ENCODE measurements at places on chromosomes 4 and X. TPM values are rescaled to one million over a fixed set of nuclear protein-coding genes. Genes with fewer than 3 reads are reported as not detected.

IQCM gene
- not detected for total RNA-seq

COL25A1 gene
- 0.36 TPM for total RNA-seq

PSAPL1 gene
- not detected for total RNA-seq

NPFFR2 gene
- total RNA-seq: not detected

PLA2G12A gene
- 23.2 TPM for total RNA-seq

TCEAL2 gene
- 27.5 TPM for total RNA-seq

EMCN gene
- 6.9 TPM for total RNA-seq

DNA sequence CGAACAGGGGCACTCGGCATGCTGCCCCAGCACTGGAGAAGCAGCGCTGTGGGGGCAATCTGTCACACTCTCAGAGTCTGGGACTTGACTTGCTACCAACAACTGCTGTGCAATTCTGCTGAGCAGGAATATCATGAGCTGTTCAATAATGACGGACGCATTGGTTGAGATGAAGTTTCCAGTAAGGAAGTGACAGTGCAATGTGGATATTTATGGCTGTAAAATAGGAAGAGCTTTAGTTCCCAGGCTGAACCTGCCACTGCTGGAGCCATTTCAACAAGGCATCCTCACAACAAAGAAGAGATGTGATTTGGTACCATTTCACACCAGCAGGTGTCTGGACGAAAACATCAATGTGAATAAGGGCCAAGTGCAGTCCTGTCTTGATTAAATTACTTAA lies 24.2 kb downstream of the CHST7 start:
- no peaks in the 10 kb centered on the region for H3K4me1 ChIP-seq
- no peak overlapping the region for H3K4me3 ChIP-seq
- no peaks in the 10 kb centered on the region for H3K36me3 ChIP-seq
- no peak for DNase-seq
- H3K27ac ChIP-seq: no peak overlapping the region
- no peaks in the 10 kb centered on the region for H3K27me3 ChIP-seq

DNA sequence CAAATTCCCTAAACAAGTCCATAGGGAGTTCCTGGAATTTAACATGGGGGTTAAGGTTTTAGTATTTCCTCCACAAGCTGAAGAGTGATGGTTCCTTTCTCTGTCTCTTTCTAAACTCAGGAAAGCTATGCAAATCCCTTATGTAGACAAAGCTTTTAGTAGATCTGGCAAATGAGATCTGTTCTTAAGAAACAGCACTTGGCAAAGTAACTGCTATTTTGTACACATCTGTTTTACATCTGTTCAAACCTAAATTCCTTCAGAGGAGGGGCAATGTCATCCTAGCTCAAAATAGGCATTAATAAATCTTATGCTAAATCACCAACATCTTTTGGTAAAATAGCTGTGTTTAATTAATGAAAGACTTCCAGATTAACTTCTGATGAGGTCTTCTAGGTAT lies 137.8 kb upstream of the TBC1D9 start:
- no peak for DNase-seq
- H3K4me1 ChIP-seq: no peaks in the 10 kb centered on the region
- H3K36me3 ChIP-seq: no peaks in the 10 kb centered on the region
- H3K4me3 ChIP-seq: no peak overlapping the region
- H3K27me3 ChIP-seq: no peaks in the 10 kb centered on the region

- DNase-seq: no peak
- H3K27ac ChIP-seq: no peak overlapping the region
- peaks cover 5% of the 10 kb centered on the region for H3K4me1 ChIP-seq
- no peaks in the 10 kb centered on the region for H3K36me3 ChIP-seq
- H3K27me3 ChIP-seq: no peaks in the 10 kb centered on the region
- H3K4me3 ChIP-seq: no peak overlapping the region
These were observed 151.8 kb downstream of the TSPAN5 start for GRCh38 chr4:98506462-98507132.

DNA sequence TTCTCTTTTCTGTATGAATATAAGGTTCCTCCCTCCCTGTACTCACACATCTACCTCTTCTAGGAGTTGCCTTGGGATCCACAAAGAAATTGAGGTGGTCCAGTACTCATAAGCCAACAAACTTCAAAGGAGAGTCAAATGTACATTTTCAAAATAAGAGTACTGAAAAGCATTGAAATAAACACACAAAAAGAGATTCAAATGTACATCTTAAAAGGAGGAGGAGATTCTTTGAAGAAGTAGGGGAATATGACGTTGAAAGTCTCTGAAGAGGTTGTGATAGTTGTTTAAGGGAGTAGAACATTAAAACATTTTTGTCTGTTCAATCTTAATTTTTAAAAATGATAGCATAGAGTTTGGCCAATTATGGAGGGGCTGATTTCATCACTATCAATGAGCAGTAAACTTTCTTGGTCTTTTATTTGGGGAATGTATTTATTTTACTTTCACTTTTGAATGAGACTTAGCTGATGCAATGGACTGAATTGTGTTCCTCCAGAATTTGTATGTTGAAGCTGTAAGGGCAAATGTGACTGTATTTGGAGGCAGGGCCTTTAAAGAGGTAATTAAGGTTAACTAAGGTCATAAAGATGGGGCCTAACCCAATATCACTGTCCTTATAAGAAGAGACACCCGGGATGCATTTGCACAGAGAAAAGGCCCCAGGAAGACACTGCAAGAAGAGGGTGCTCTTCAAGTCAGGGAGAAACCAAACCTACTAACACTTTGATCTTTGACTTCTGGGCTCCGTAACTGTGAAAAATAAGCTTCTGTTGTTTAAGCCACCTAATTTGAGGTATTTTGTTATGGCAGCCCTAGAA lies 226.3 kb upstream of the PGRMC2 start:
- no peaks in the 10 kb centered on the region for H3K4me1 ChIP-seq
- no peak overlapping the region for H3K4me3 ChIP-seq
- no peak for DNase-seq

DNA sequence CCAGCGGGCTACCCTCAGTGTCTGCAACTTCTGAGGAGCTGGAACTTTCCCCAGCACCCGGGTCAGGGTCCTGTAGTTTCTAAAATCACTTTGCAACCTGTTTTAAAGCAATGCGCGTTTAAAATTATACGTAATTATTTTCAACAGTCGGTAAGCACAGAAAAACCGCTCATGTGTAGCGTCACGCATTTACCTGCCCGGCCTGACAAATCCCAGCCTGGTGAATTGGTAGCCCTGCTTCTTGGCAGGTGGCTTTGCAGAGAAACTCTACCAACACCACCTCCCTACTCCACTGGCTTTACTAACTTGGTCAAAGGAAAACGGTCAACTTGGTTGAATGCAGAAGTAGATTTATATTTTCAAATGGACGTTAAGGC lies 640 bp downstream of the BANK1 start:
- DNase-seq: no peak
- H3K4me3 ChIP-seq: peak overlapping the region; percentile 33
- no peaks in the 10 kb centered on the region for H3K36me3 ChIP-seq
- H3K27me3 ChIP-seq: peaks cover 8% of the 10 kb centered on the region
- H3K4me1 ChIP-seq: no peaks in the 10 kb centered on the region
- no peak overlapping the region for H3K27ac ChIP-seq

GRCh38 chr4:126361287-126361686 lies 1046.5 kb downstream of the FAT4 start:
- no peaks in the 10 kb centered on the region for H3K27me3 ChIP-seq
- DNase-seq: no peak
- no peaks in the 10 kb centered on the region for H3K4me1 ChIP-seq

DNA sequence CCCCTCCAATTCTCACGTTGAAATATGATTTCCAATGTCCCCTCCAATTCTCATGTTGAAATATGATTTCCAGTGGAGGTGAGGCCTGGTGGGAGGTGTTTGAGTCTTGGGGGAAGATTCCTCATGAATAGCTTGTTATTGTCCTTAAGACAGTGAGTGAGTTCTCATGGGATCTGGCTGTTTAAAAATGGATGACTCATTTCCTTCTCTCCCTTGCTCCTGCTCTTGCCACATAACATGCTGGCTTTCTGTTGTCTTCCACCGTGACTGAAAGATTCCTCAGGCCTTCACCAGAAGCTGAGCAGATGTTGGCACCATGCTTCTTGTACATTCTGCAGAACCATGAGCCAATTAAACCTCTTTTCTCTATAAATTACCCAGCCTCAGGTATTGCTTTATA lies 346.8 kb upstream of the TECRL start:
- no peak overlapping the region for H3K27ac ChIP-seq
- H3K4me1 ChIP-seq: no peaks in the 10 kb centered on the region
- H3K27me3 ChIP-seq: no peaks in the 10 kb centered on the region
- no peak for DNase-seq
- H3K4me3 ChIP-seq: no peak overlapping the region
- H3K36me3 ChIP-seq: no peaks in the 10 kb centered on the region

DNA sequence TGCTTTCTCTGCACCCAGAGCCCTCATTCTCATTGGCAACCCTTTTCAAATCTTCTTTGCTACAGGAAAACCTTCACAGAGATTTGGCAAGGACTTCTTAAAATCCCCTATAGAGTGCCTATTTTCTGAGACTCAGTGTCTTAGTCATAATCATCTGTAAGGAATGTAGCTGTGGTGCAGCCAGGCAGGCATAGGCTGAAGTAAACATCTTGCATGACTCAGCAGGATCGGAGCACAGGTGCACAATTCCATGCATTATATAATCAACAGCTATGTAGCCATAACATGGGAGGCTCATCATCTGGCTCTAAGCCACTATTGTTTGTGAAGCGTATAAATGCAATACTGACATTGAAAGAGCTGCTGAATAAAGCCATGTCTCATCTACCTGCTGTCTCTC lies 368.8 kb downstream of the MAGEE1 start:
- H3K36me3 ChIP-seq: no peaks in the 10 kb centered on the region
- DNase-seq: no peak
- no peaks in the 10 kb centered on the region for H3K27me3 ChIP-seq
- no peak overlapping the region for H3K4me3 ChIP-seq
- H3K4me1 ChIP-seq: no peaks in the 10 kb centered on the region

GRCh38 chr4:28279249-28279648 lies 1418.6 kb downstream of the STIM2 start:
- H3K27me3 ChIP-seq: no peaks in the 10 kb centered on the region
- no peaks in the 10 kb centered on the region for H3K36me3 ChIP-seq
- no peak overlapping the region for H3K27ac ChIP-seq
- H3K4me1 ChIP-seq: no peaks in the 10 kb centered on the region
- DNase-seq: no peak

DNA sequence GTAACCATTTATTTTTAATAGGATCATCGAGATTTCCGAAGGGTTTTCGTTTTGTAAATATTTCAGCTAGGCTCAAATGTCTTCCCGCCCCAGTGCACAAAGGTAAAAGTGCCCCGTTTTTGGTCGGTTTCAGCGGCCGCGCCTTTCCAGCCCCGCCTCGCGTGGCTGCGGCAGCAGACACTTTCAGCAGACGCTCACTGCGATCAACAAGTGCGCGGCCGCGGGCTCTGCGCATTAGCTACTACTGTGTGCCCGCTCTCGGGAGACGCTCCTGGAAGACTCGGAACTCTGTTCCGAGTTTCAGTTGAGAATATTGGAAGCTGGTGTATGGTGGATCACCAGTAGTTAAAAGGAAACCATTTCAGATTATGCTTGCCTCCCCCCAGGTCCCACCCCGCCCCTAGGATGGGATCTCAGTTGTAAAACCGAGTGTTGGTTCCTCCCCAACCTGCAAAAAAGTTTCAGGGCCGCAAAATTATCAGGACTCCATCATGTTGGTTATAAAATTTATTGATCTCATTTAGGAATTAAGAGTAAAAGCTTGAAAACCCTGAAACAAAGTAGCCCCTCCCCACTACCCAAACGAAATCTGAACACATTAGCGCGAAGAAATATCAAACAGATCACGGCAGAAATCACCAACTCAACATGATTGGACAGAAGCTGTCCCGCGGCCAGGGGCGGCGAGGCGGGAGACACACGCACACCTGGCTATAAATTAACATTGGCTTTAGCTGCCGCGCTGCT lies 2.2 kb downstream of the SOX3 start:
- no peak overlapping the region for H3K4me3 ChIP-seq
- peaks cover 35% of the 10 kb centered on the region for H3K4me1 ChIP-seq
- no peaks in the 10 kb centered on the region for H3K36me3 ChIP-seq
- peaks cover 58% of the 10 kb centered on the region for H3K27me3 ChIP-seq
- no peak for DNase-seq
- no peak overlapping the region for H3K27ac ChIP-seq

DNA sequence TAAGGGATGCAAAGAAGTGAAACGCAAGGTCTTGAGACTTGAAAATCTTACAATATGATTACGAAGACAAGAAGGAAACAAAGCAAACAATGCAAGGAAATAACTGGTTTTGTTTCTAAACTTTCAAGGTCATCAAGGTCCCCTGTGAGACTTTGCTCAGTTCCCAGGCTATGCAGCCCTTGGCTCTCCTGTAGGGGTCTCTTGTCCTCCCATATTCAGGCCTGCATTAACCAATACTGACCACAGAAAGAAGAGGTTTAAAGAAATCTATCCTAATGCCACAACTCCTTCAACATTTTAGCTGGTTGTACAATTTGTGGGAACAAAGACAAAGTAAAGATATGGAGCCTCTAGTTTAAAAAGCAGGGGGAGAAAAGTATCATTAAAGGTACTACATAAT lies 209.2 kb downstream of the LHFPL1 start:
- no peak overlapping the region for H3K4me3 ChIP-seq
- DNase-seq: no peak
- H3K4me1 ChIP-seq: no peaks in the 10 kb centered on the region
- no peaks in the 10 kb centered on the region for H3K27me3 ChIP-seq
- no peaks in the 10 kb centered on the region for H3K36me3 ChIP-seq

DNA sequence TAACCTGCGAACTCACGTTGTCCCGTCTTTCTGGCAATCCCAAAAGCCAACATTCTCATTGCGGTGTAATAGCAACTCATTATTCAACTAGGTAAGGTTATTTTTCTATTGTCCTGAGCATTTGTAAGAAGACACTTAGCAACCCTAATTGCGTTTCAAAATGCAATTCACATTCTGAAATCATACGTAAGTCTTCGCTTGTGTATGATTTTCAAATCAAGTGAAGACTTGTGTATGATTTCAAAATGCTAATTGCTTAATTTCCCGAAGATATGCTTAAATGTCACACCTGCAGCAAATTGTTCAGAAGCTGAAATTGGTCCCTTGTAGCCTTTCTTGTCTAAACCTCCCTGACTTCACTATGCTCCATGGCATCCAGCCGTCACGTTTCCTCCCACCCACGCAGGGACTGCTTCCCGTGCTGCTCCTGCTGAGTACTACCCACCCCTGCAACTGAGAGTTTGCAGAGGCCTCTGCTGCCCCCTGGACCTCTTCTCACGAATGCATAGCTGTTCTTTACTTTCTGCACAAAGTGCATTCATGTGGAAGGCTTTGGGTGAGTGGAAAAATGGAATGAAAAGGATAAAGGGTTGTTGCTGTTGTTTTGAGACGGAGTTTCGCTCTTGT lies 40.8 kb upstream of the CLDN24 start:
- no peaks in the 10 kb centered on the region for H3K27me3 ChIP-seq
- no peak for DNase-seq
- no peak overlapping the region for H3K27ac ChIP-seq
- no peak overlapping the region for H3K4me3 ChIP-seq
- no peaks in the 10 kb centered on the region for H3K36me3 ChIP-seq
- H3K4me1 ChIP-seq: no peaks in the 10 kb centered on the region
